ENCODE measurements at places on chromosomes 3 and 15. TPM values are rescaled to one million over a fixed set of nuclear protein-coding genes. Genes with fewer than 3 reads are reported as not detected.

The CHST14 gene
- 18.5 TPM for total RNA-seq

The ANKRD34C gene
- total RNA-seq = not detected

The C15orf39 gene
- 68.5 TPM for total RNA-seq

DNA sequence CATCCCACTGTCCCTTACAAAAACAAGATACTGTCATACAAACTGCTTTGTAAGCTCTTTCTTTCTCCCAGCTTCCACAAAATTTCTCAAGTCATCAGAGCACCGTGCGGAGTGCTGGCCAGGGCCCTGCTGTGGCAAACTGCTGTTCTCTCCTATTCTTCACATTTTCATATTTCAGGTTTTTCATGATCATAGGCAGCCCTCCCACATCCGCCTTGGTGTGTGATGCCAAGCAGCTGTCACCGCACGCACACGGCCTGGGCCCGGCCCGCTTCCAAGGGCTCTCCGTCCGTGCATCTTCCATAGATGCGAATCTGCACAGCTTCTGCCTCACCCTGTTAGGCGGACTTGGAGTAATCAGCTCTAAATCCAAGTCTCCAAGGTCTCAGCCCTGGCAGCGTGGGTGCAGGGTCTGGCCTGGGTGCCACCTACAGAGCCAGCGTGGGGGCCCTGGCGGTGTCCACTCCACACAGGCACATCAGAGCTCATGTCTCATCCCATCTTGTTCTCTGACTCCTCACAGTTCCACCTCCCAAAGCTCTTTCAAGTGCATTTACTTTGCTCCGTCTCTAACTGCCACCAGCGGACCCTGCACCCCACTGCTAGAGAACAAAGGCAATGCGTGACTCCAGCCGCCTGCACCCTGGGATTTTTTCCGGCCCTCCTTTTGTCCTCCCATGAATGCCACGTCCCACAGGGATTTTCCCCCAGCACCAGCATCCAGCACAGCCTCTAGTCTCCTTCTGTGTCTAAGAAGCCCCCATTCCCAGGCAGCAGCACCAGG, 27.2 kb downstream of the CYFIP1 start:
- no peak overlapping the region for H3K4me3 ChIP-seq
- H3K36me3 ChIP-seq = no peaks in the 10 kb centered on the region
- DNase-seq = peak; percentile 59

GRCh38 chr3:168612671-168613070, 516.9 kb upstream of the GOLIM4 start:
- H3K36me3 ChIP-seq = no peaks in the 10 kb centered on the region
- H3K27ac ChIP-seq = no peak overlapping the region
- H3K27me3 ChIP-seq = no peaks in the 10 kb centered on the region
- H3K4me1 ChIP-seq = no peaks in the 10 kb centered on the region
- no peak for DNase-seq

- no peak overlapping the region for H3K27ac ChIP-seq
- H3K4me3 ChIP-seq = no peak overlapping the region
- H3K36me3 ChIP-seq = peaks cover 12% of the 10 kb centered on the region
- no peak for DNase-seq
Observed at GRCh38 chr3:16227566-16227965, 37.2 kb downstream of the DPH3 start.

DNA sequence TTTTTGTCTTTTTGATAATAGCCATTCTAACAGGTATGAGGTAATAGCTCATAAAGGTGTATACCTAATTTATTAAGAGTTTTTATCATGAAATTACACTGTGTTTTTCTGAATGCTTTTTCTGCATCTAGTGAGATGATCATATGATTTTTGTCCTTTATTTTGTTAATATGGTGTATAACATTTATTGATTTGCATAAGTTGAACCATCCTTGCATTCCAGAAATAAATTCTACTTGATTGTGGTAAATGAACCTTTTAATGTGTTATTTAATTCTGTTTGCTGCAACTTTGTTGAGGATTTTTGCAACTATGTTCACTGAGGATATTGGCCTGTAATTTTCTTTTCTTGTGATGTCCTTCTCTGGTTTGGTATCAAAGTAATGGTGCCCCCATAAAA, 28.0 kb upstream of the PCSK6 start:
- no peak overlapping the region for H3K4me3 ChIP-seq
- H3K4me1 ChIP-seq = peaks cover 20% of the 10 kb centered on the region
- no peak for DNase-seq

GRCh38 chr15:64503197-64503596, 42.8 kb downstream of the ZNF609 start:
- H3K4me3 ChIP-seq = no peak overlapping the region
- no peaks in the 10 kb centered on the region for H3K27me3 ChIP-seq
- H3K27ac ChIP-seq = peak overlapping the region; percentile 68
- H3K36me3 ChIP-seq = peaks cover 8% of the 10 kb centered on the region
- no peak for DNase-seq

GRCh38 chr3:97901313-97902248, 70.7 kb downstream of the RIOX2 start:
- no peaks in the 10 kb centered on the region for H3K27me3 ChIP-seq
- peak overlapping the region; percentile 45 for H3K27ac ChIP-seq
- DNase-seq = no peak
- no peak overlapping the region for H3K4me3 ChIP-seq

DNA sequence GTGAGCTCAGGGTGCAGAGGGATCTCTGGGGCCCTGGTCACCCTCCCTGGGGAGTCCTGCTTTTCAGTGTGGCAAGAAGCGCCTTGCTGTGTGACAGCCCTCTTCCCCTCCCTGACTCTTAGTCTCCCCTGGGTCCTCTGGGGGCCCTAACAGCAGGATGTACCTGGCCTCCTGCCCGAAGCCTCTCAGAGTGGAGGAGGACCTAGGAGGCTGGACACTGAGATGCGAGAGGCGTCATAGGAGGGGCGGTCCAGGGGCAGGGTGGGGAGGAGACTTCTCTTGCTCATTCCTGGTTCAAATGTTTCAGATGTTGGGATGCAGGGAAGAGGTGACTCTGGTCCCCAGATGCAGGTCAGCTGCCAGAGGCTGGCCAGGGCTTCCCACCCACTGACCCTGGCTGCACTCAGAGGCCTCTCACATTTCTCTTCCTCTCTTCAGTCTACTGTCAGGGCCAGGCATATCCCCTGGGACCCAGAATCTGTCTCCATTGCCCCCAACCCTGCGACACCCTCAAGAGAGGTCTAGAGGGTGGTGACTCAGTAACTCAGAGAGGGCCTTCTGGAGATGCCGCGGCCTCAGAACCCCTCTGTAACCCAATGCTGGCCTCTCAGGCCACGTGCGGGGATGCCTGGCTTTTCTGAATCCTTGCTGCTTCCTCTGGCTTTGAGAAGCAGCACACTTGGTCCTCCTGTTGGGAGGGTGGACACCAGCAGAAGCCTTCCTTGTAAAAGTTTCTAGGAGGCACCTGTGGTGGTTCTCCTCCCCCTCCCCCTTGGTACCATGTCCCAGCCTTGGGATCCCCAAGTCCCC, 25.9 kb downstream of the SNX33 start:
- H3K4me3 ChIP-seq = no peak overlapping the region
- H3K27me3 ChIP-seq = no peaks in the 10 kb centered on the region
- peak overlapping the region; percentile 49 for H3K27ac ChIP-seq
- DNase-seq = no peak
- peaks cover 5% of the 10 kb centered on the region for H3K4me1 ChIP-seq

DNA sequence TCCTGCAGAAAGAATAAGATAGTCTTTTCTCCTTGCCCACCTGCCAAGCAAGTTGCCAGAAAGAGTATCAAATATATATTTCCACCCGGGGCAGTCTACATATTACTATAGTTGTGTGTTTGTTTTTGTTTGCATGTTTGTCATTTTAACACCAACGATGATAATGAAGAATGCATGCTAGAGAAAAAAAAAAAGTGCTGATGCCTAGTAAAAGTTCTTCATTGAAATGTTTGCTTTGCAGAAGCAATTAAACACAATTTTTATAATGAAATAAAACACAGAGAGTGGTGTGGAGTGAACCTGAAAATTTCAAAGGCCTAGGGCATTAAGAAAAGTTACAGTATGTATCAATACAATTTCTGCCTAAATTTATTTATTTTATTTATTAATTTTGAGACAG, 2.5 kb upstream of the PCLAF start:
- peaks cover 9% of the 10 kb centered on the region for H3K4me1 ChIP-seq
- H3K36me3 ChIP-seq = no peaks in the 10 kb centered on the region
- no peak overlapping the region for H3K27ac ChIP-seq
- H3K4me3 ChIP-seq = no peak overlapping the region

DNA sequence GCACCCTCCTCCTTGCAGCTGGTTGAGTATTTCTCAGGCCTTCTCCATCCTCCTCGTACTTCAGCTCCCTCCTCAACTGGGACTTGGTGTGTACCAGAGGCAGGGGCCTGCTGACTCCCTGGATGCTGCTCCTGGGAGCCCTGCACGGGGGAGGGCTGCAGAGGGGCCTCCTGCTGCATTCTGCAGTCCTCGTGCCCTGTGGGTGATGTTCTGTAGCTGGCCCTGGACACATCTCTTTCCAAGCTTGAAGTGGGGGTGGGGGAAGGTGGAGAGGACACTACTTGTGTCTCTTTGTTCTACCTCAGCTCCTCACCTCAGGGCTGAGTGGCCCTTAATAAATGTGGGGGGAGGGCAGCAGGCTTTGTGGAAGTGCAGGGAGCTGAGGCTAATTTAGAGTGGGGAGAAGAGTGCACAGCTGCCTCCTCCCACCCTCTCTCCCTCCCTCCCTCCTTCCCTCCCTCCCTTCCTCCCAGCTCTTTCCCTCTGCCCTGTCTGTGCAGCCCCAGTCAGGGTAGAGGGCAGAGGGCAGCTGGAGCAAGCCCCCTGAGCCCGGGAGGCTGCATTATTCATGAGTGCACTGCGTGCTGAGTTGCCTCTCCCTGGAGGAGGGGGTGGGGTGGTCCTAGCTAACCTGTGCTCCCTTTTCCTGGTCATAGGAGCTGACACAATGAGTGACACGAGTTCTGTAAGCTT, 3.7 kb upstream of the GRM2 start:
- no peak overlapping the region for H3K27ac ChIP-seq
- H3K27me3 ChIP-seq = no peaks in the 10 kb centered on the region
- peaks cover 80% of the 10 kb centered on the region for H3K36me3 ChIP-seq
- H3K4me1 ChIP-seq = peaks cover 43% of the 10 kb centered on the region
- no peak overlapping the region for H3K4me3 ChIP-seq

GRCh38 chr3:190378240-190378891, 9.6 kb upstream of the CLDN16 start:
- no peak overlapping the region for H3K27ac ChIP-seq
- no peak for DNase-seq
- no peaks in the 10 kb centered on the region for H3K36me3 ChIP-seq
- no peak overlapping the region for H3K4me3 ChIP-seq

DNA sequence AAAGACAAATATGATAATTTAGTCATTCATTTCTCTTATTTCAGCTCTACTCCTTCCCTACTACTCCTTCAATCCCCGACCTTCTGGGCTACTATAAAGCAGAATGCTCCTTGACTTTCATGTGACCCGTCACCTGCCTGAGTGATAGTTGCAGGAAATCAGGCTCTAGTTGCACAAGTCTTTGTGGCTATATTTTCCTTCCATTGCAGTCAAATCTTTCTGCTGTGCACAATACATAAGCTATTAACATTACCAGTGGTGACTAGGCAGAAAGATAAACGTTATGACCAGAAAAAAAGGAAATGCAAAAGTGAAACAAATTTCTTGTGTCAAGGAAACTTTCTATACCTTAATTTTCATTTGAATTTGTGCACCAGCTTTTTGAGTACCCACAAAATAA, 2.3 kb downstream of the SUCNR1 start:
- H3K36me3 ChIP-seq = no peaks in the 10 kb centered on the region
- no peak overlapping the region for H3K4me3 ChIP-seq
- peak overlapping the region; percentile 80 for H3K27ac ChIP-seq
- DNase-seq = no peak

DNA sequence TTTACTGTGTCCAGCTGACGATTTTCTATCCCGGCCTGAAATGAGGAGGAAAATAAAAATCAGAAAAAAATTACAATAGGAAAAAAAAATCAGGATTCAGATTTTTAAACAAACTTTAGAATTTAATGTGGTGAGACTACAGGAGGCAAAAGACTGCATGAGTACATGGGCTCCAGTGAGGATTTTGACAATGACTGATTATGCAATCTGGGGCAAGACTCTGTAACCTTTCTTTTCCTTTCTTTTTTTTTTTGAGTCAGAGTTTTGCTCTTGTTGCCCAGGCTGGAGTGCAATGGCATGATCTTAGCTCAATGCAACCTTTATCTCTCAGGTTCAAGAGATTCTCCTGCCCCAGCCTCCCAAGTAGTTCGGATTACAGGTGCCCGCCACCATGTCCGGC, 29.9 kb downstream of the SPG11 start:
- peaks cover 100% of the 10 kb centered on the region for H3K36me3 ChIP-seq
- no peaks in the 10 kb centered on the region for H3K4me1 ChIP-seq
- no peaks in the 10 kb centered on the region for H3K27me3 ChIP-seq
- H3K4me3 ChIP-seq = no peak overlapping the region
- DNase-seq = no peak

GRCh38 chr15:81195339-81195864, 1.3 kb upstream of the IL16 start:
- H3K4me3 ChIP-seq = no peak overlapping the region
- no peaks in the 10 kb centered on the region for H3K36me3 ChIP-seq
- DNase-seq = no peak

DNA sequence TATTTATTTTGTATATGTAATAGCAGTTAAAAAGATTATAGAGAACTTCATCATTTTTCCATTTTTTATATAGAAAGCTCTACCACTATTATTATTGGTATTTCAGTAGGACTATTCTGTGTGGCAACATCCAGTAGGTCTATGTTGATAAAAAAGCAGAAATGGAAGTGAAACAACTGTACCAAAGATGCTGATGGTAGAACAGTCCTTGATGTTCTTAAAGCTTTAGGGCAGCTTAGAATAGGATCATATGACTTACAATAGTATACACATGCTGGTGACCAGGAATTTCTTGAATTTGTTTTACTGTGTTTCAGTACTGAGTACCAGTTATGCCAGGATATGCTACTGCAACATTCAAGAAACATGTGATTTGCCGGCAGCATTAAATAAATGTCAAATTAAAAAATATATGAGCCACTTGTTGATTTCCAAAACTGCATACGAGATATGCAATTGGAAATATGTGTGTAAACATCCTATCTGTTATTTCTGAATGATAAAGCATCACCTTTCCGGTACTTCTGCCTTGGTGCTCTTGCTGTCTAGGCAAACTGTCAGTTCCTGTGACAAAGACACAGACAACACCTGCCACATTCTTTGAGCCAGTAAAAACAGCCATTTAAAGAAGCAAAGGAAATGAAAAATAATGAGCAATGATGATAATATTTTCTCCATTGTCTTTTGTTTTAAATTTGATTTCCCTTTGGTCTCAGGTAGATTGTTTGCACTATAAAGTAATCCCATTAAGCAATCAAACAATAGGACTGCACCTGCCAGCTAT, 649.2 kb downstream of the ZPLD1 start:
- no peak overlapping the region for H3K4me3 ChIP-seq
- H3K27ac ChIP-seq = no peak overlapping the region
- no peak for DNase-seq
- H3K36me3 ChIP-seq = no peaks in the 10 kb centered on the region
- no peaks in the 10 kb centered on the region for H3K4me1 ChIP-seq

GRCh38 chr3:155350571-155350970, 57.1 kb upstream of the STRIT1 start:
- H3K27me3 ChIP-seq = no peaks in the 10 kb centered on the region
- no peak for DNase-seq
- no peak overlapping the region for H3K27ac ChIP-seq
- no peaks in the 10 kb centered on the region for H3K36me3 ChIP-seq

Data from spleen (tissue), 13 donors.